ENCODE measurements at places on chromosomes 7 and 10.
A peak's percentile ranks its signal among the peaks of the same experiment; 100 is the strongest.

- no peak for DNase-seq
These were observed 704.0 kb upstream of the LRRN3 start for GRCh38 chr7:110386913-110387312.

GRCh38 chr7:38232502-38233366 lies 40.7 kb downstream of the TARP start:
- peak; percentile 79 for DNase-seq

GRCh38 chr10:96992721-96993120 lies 160.6 kb downstream of the LCOR start:
- DNase-seq: no peak

DNA sequence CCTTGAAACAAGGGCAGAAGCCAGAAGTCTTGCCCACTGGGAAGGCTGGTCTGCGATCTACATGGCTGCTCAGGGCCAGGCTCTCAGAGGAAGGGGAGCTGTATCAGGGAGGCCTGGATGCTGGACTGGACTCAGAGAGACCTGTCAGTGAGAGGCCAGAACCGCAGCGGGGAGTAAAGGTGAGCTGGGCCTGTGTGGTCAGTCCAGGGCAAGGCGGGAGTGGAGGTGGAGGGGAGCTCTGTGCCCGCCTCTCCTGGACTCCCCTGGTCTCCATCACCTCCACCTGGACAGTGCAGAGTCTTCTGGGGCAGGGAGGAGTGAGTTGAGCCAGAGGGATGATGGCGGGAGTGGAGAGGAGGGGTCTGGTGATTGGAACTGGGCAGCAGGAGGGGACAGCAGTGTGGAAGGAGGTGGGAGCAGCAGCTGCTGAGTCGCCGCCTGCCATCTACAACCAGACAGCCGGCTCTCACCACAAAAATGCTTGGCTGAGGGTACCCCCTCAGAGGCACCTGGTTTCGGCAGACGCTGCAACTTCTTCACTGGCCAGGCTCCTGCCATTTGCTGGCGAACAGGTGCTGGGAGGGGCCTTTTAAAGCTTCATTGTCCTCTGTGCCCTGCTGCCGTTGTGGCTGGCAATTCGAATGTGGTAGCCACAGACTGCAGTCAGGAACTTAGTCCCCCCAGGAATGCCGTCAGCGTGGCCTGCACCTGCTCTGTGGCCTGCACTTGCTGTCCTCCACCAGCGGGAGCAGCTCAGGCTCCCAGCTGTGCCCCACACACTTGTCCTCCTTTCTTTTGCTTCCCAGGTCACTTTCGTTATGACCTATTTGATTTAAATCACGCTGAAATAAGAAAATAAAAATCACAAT lies 3.5 kb downstream of the RASSF4 start:
- no peak for DNase-seq
